ENCODE measurements at places on chromosomes 16 and 17.

GRCh38 chr17:65362826-65363225, 198.6 kb downstream of the AXIN2 start:
- DNase-seq = peak; percentile 9

- peak; percentile 4 for DNase-seq
Measured at GRCh38 chr16:80527297-80527696, 13.5 kb upstream of the DYNLRB2 start.

DNA sequence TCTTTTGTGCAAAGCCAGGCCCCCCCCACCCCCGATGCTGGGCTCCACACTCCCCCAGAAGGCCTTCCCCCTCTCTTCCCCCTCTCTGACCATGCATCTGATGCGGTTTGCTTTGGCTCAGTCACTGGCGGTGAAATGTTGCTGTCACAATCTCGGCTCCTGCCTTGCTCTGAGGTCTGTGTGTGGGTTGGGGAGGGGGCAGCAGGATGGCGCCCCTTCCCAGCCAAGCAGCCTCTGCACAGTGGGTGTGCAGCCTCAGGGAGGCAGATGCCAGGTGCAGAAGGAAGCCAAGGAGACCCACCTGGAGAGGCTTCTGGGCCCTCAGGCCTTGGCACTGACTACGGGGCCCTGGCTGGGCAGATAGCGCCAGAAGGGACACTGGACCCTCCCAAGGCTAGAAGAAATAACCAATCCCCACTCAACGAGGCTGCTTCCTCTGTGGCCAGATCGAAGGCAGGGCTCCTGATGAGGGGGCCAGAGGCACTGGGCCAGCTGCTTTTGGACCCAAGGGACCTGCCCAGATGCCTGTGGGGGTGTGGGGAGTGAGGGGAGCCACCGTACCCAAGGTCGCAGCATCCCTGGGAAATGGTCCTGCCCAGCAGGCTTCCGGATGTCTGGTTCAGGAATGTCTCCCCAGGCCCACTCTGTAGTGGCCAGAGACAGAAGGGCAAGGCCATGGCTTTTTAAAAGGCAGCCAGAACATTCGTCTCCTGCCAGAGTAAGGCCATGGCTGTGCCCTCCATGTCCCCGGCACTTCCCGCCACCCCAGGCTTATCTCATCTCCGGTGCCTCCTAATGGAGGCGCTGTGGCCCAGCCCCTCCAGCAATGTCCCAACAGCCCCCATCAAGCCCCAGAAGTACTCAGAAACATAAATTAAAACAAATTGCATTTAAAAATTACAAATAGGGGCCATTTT, 43.4 kb upstream of the SLC38A10 start:
- DNase-seq = no peak

DNA sequence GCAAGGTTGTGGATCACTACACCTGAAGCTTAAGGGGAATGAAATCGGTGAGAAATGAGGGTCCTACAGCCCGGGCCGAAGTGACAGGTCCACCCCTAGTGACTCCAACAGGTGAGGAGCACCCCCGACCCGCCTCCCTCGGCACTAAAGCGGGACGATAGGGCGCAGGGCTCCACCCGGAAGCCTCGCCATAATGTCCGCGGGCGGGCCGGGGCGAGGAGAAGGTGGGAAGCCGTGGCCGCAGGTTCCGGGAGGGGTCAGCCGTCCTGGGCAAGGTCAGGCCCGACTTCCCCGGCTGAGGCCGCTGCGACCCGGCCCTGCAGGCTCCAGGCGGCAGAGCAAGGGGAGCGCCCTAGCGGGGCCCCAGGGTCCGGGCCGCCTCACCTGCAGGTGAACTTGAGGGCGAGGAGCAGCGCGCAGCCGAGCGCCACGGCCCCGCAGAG, 543 bp downstream of the TXNDC11 start:
- no peak for DNase-seq

- DNase-seq = no peak
Measured at GRCh38 chr17:43874293-43874692, 27.3 kb downstream of the CD300LG start.

DNA sequence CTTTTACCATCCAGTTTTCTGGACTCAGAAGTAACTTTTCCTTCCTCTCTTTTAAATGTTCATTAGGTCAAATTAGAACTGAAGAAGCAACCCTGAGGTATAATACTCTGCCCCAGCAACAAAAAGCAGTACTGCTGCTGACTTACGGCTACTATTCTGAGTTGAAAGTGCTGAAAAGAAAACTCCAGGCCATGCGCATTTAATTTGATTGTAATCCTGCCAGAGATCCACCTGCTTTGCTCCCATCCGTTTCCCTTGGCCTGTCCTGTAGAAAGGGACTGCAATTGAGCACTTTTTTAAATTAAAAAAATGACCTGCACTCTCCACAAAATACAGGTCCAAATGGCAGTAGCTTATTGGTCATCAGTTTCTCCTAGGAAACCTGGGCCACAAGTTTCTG, 61.6 kb downstream of the PITPNC1 start:
- DNase-seq = no peak

DNA sequence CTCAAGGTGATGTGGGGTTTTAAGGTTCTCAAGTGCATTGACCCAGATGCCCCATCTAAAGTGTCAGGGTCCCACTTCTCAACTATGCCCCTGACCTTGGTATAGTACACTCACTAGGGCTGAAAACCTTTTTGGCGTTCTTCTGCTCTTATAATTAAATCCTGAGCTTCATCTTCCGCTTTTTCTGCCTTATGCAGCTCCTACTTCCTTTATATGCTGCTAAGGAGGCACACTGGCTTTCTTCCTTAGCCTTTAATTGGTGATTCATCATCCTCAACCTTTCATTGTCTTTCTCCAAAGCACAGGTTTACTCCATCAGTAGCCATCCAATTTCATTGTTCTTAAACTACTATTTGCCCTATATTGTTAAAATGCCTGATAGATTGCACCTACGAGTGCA, 5.3 kb upstream of the NF1 start:
- no peak for DNase-seq

- DNase-seq = peak; percentile 9
Measured at GRCh38 chr16:77744141-77744540, 21.8 kb downstream of the NUDT7 start.

DNA sequence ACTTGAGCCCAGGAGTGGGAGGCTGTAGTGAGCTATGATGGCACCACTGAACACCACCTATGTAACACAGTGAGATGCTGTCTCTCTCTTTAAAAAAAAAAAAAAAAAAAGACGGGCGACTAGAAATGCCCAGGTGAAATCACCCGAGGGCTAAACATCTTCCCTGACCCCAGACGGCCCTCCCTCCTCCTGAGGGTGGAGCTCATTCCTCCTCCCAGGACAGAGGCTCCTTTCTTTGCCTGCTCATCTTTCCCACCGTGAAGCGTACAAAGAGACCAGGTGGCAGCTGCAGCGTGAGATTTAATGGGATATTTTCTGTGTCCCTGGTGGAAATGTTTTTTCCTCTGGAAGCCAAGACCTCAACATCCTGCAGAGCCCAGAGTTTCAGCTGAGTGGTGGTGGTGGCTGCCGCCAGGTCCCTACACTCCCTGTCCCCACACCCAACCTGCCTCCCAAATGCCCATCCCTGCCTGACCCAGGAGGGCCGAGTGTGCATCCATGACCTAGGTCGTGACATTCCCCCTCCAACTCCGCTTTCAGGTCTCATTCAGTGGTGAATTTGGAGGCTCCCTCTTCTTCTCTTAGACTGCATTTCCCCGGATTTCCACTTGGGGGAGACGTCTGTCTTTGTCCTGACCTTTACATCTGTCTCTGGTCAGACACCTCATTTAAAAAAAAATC, 14.4 kb upstream of the GPRC5B start:
- peak; percentile 51 for DNase-seq

GRCh38 chr17:31843070-31843745, 15.8 kb downstream of the COPRS start:
- no peak for DNase-seq
